ENCODE measurements at places on chromosomes 2 and 18.

DNA sequence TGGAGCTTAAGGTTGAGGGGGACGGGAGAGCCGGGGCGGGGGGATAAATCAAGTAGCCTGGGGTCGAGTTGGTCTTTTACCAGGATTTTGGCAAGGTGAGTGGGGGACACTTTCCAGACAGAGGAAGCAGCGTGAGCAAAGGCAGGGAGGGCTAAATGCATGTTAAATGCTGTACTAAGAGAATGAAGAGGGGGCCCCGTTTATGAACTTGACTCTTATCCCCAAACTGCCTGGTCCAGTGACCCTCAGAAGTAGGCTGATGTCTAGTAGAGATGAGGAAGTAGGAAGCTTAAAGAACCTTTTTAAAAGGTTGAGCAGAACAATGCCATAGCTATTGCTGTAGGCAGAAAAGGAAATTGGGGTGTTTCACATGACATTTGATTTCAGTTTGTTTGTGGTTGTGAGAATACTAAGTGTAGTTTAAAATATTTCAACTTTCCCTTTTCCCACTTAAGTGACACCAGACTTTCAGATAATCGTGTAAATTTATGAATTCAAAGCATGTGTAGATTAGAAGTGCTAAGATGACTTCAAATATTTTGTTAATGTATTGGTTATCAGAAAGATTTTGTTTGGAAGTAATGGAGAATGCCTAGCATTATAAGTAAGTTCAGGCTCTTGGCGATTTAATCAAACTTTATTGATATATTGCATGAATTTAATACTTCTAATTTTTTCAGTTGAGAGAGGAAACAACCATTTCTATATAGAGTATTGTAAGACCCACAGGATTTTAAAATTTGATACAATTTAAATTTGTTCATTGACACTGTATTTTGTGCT lies 1.8 kb downstream of the REL start:
- peak; percentile 17 for DNase-seq

DNA sequence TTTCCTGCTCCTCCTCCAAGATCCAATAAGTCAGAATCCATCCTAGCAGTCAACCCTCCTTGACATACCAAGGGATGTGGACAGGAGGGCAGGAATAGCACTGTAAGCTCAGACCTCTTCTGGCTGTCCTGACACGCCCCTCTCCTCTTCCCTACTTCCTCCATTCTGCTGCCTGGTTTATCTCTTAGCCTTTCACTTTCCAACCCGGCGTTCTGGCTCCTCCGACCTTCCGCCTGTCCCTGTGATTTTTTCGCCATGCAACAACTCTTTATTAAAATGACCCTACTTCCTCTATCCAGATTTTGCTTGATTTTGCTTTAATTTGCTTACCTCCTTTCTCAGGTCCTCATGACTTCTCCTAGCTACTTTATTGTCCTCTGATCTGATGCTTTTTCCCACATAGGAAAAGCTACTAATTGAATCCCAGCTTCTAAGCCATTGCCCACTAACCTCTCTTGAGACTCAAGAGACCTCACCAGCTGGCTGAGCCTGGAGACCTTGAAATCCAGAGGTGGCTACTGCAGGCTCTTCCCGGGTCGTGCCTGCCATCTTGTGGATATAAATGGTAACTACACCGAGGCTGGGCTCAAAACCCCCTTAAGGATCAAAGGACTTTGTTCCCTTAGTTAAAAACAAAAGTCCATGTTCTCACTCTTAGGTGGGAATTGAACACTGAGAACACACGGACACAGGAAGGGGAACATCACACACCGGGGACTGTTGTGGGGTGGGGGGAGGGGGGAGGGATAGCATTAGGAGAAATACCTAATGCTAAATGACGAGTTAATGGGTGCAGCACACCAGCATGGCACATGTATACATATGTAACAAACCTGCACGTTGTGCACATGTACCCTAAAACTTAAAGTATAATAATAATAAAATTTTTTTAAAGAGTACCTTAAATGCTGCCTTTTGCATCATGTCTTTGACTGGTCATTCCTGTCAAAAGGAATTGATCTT lies 139.4 kb downstream of the AKAIN1 start:
- DNase-seq, result peak; percentile 56

DNA sequence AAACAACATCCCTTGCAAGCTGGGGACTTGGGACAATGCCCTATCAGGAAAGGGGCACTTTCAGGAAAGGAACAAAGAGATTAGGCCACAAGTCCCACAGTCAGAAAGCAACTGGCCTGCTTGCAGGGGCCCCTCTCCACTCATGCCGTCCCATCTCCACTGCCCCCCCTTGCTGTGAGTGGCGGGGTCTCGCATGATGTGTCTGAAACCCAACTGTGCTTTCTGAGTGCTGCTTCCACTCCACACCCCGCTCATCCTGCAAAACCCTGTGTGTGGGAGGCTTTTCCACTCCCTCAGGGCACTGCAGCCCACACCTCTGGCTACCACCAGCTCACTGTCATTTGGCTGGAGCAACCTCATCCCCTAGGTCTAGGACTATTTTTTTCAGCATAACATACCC lies 7.9 kb downstream of the HS6ST1 start:
- no peak for DNase-seq

GRCh38 chr2:165274698-165275097 lies 35.5 kb downstream of the SCN2A start:
- DNase-seq, result peak; percentile 2

DNA sequence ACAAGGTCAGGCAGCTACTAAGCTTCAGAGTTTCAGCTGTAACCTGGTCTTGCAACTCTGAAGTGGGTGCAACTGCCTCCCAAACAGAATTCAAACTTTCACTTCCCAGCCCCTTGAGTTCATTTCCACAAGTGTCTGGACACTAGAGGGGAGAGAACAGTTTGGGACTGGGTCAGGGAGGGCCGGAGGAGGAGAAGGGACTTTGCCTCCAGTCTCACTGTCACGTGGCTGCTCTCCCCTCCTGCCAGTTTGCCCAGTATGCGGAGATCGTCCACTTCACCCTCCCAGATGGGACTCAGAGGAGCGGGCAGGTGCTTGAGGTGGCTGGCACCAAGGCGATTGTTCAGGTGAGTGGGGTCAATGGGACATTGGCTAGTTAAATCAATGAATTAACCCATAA lies 20.6 kb upstream of the ANKRD53 start:
- no peak for DNase-seq

DNA sequence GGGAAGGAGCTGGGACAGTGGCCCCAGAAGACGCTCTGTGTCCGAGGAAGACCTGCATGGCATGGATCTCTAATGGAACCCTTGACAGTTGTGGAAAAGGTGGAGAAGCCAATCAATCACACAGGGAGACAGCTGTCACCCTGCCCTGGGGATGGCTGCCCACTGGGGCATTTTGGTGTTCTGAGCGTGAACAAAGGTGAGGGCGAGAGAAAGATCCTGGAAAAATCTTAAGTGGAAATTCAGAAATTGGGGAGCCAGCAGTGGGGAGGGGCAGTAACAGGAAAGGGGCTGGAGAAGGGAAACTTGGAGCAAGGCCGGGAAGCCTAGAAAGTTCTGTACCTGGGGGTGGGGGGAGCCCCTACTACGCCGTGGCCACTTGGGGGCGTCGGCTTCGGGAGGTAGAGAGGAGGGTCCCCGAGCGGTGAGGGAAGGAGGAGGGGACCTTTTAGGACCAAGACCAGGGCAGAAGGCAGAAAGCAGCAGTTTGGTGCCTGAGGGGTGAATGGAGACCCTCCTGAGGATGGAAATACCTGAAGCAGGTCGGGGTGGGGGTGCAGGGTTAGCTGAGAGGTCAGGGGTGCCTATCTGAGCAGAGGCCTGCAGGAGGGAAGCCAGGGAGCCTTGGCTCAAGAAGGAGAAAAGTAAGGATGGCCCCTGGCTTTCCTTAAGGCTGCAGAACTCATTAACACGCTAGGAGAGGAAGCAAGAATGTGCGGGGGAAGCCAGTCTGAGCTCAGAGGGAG lies 30.0 kb downstream of the NGEF start:
- no peak for DNase-seq

DNA sequence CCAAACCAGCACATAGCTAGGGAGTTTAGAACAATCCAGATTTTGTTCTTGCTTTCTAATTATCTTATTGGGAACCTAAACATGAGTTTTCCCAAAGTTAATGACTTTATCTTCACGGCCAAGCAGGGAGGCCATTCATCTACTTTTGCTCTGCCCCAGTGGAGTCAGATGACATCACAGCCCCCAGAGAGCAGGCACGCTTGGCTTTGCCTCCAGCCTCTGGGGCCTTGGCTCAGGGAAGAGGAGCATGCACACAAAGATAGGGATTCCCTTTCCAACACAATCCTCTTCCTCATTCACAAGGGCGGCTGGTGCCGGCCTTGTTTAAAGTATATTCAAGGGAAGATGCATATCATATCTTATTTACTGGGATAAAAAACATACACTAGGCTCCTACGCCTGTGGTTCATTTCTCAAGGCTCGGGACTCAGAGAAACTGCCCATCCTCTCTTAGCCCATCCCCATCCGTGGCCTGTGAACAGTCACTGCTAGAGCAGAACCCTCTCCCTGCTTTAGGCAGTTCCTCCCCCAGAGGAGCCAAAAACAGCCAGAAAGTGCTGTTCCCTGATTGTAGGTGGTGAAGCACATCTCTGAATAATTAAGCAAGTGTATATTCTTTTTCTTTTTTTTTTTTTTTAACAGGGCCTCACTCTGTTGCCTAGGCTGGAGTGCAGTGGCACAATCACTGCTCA lies 21.2 kb downstream of the TGFA start:
- no peak for DNase-seq

DNA sequence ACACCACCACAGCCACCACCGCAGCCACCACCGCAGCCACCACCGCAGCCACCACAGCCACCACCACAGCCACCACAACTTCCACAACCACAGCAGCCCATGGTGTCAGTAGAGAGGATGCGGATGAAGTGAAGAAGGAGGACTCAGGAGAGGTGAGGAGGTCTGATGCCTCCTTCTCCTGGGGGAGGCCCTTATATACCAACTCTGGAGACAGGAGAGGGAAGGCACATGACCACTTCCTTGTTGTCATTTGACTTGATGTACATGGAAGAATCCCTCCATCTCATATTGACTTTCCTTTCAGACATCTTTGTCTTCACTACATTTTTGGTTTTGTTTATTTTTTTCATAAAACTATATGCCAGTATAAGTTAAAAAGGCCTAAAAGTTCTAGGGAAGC lies at the start of gene SCYGR3:
SCYGR3 (minus strand) TSS at position 101 of the 400 bp plus-strand sequence; CDS start at position 101, 0 bp downstream.
- DNase-seq, result no peak

- no peak for DNase-seq
Measured at GRCh38 chr2:160333324-160334027, 133.4 kb upstream of the ITGB6 start.

GRCh38 chr2:41026613-41027012 lies 574.7 kb upstream of the SLC8A1 start:
- no peak for DNase-seq

- no peak for DNase-seq
Measured at GRCh38 chr2:71706121-71706520, 252.8 kb downstream of the DYSF start.

GRCh38 chr18:78071776-78072175 lies 822.1 kb downstream of the GALR1 start:
- no peak for DNase-seq

- no peak for DNase-seq
Measured at GRCh38 chr2:95384854-95385569, 17.5 kb upstream of the FAHD2A start.

DNA sequence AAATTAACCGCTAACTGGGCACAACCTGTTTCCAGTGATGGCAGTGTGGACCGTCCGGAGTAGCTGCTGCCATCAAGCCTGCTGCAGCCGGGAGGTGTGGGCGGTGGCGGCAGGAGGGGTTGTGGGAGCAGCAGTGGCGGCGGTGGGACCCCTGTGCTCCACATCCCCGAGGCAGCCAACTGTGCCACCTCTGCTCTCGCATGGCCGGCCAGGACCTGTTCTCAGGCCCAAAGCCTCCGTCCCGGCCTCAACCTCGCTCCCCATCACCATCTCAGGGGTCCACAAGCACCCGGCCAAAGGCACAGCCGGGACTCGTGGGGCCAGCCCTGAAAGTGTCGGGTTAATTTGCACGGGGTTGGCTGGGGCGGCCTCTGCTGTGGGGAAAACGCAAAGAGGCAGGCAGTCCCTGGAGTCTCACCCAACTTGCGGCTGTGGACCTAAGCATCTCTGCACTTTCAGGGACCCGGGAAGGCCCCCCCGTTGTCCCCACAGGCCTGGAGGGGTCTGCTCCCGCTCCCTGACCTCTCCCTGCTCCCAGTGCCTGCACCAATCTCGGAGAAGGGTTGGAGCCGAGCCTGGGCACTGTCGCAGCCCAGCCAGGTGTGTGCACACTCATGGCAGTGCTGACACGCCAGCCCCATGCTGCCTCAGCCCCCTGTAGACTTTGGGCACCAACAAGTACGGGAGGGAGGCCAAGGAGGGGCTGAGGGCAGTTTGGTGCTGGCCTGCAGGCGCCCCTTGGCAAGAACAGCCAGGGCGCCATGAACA lies 44.4 kb upstream of the PEX13 start:
- no peak for DNase-seq

DNA sequence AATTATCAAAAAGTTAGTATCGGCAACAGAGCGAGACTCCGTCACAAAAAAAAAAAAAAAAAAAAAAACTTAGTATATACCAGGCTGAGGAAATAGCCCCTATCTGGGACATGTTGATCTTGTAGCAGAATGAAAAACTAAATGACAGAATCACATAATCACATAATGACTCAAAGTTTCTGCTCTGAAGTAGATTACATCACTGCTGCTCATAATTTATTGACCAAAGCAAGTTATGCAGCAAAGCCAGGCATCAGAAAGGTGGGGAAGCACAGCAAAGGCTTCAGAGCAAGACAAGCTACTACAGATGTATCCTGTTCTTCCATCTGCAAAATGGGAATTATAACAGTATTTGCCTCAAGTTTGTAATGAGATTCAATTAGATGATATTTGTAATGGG lies 68.1 kb downstream of the BOD1L2 start:
- DNase-seq, result no peak

DNA sequence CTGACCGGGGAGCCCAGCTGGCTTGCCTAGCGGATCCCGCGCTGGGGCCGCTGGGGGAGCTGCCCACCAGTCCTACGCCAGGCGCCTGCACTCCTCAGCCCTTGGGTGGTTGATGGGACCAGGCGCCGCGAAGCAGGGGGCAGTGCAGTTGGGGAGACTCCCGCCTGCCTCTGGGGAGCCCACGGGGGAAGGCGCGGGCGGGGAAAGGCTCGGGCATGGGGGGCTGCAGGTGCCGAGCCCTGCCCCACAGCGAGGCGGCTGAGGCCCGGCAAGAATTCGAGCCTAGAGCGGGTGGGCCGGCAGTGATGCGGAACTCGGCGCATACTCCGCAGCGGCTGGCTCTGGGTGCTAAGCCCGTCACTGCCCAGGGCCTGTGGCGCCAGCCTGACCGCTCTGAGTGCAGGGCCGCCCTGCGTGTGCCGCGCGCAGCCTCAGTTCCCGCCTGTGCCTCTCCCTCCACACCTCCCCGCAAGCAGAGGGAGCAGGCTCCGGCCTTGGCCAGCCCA lies 249.1 kb upstream of the TEKT4 start:
- no peak for DNase-seq

DNA sequence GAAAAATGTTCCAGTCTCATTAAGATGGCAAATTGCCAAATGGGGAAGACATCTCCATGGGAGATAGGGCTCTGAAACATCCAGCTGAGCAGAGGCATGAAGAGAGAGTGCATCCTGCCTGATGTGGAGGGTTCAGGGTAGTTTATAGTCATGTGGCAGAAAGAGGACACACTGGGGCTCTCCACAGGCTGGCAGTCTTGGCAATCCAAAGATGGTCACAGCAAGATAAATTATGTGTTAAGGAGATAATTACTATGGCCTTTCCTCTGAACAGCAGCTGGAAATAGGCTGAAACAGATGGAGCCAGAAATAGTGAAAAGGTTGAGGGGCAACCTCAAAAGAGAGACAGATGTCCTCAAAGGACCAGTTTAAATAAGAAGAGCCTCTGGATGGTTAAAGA lies 97.2 kb downstream of the DCC start:
- DNase-seq, result no peak

Measured in hindlimb muscle (tissue), 1 donor.